ENCODE measurements at places on chromosomes 1 and 21. TPM values are rescaled to one million over a fixed set of nuclear protein-coding genes. Genes with fewer than 3 reads are reported as not detected.
A peak's percentile ranks its signal among the peaks of the same experiment; 100 is the strongest.

DNA sequence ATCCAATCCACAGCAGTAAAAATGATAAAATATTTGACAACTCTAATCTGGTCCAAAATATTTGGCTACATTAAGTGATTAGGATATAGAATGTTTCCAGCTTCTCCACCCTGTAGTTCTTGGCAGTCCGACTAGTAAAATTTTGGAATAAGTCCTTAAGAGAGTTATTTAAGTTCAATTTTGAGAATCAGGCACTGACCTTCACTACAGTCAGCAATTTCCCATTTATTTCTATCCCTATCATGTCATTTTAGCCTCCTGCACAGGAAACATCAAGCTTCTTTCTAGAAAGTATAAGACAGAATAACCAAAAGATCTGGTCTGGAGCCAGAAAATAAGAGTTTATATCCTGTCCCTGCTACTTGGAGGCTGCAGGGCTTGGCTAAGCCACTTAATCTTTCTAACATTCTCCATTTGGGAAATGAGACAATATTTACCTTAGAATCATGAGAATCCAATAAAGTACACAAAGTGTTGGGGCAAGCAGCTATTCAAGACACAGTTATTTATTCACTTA lies 162.2 kb downstream of the DPYD start:
- H3K27ac ChIP-seq: no peak overlapping the region
- H3K4me3 ChIP-seq: no peak overlapping the region
- no peaks in the 10 kb centered on the region for H3K36me3 ChIP-seq
- H3K4me1 ChIP-seq: no peaks in the 10 kb centered on the region
- no peak for DNase-seq

Gene HEYL
- 3.6 TPM for total RNA-seq

Gene PLCH2
- 0.18 TPM for total RNA-seq

GRCh38 chr1:32182060-32182459 lies 2.6 kb downstream of the TXLNA start:
- H3K27me3 ChIP-seq: no peaks in the 10 kb centered on the region
- H3K4me1 ChIP-seq: peaks cover 34% of the 10 kb centered on the region
- H3K27ac ChIP-seq: peak overlapping the region; percentile 23
- no peak overlapping the region for H3K4me3 ChIP-seq

Gene LENEP
- 0.48 TPM for total RNA-seq

DNA sequence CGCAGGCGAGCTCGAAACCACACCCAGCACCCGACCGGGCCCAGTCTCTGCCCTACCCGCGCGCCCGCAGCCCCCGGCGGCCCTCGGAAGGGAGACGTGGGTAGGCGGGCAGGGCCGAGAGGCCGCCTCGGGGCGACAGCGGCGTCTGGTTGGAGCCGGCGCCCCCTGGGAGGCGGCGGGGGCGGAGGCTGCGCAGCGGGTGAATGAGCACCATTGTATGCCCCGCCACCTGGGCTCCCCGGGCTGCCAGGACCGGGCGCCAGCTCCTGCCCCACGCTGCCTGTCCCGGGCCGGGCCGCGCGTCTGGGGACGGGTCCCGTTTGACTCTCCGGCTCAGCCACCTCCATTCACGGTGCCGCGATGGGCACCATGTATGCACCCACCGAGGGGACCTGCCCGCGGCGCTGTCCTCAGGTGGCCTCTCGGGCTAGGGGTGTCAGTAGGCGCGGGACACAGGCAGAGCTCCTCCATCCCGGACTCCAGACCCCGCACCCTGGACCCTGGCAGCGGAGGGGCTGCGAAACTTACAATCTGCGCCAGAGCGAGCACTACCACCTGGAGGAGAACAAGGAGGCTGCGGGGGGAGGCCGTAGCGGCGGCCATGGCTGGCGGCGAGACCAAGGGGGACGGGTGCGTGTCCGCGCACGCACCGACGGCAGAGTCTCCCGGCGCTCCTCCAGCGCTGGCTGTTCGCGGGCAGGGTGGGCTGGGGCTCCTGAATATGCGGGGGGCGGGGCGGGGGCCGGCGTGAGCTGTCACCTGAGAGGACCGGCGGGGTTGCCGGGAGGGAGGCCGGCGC lies at the start of gene COL9A2:
Gene COL9A2, minus strand, starts transcription at position 692 of the 799 bp plus-strand sequence. Its CDS starts 89 bp downstream, at position 603.
- no peak within 1 kb of the TSS for H3K27ac ChIP-seq
- DNase-seq: peak; percentile 41
- peak within 1 kb of the TSS; percentile 73 for H3K4me3 ChIP-seq
- peaks cover 76% of the 10 kb centered on the region for H3K27me3 ChIP-seq
- H3K4me1 ChIP-seq: peaks cover 20% of the 10 kb centered on the region

Data from WTC11 (cell line).